ENCODE measurements at places on chromosomes 2 and 18.

GRCh38 chr2:181596556-181596955 is 60.3 kb downstream of the CERKL start:
- no peak for DNase-seq

DNA sequence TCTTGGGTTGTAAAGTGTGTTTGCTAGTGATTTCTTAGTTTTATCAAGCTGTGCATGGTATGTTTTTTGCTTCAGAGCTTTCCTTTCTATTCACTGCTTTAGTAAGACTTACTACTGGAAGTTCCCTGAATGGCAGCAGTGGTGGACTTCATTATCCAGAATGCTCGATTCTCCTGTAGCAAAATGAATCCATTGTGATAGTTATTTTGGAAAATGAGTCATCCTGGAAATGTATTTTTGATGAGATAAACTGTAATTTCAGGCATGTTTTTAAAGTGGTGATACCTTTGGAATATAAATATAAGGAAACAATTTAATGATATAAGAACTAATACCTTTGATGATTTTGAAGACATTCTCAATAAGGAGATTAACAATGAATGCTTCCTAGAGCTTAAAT is 387.1 kb downstream of the PTPRM start:
- DNase-seq = no peak

DNA sequence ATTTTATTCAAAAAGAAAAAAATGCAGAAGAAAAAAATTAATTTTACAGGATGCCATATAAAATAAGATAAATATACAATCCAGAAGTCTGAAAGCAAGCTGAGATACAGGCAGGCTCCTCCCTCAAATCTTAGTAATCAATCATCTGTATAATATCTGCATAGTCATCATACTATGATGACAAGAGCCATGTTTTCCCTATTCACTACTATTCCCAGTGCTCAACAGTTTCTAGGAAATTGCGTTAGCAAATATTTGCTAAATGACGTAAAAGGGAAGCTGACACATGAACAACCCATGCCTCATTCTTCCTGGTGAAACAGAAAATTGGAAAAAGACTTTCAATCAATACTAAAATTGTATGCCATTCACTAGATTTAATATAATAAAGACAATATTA is 793.2 kb downstream of the SUCLG1 start:
- DNase-seq = no peak

DNA sequence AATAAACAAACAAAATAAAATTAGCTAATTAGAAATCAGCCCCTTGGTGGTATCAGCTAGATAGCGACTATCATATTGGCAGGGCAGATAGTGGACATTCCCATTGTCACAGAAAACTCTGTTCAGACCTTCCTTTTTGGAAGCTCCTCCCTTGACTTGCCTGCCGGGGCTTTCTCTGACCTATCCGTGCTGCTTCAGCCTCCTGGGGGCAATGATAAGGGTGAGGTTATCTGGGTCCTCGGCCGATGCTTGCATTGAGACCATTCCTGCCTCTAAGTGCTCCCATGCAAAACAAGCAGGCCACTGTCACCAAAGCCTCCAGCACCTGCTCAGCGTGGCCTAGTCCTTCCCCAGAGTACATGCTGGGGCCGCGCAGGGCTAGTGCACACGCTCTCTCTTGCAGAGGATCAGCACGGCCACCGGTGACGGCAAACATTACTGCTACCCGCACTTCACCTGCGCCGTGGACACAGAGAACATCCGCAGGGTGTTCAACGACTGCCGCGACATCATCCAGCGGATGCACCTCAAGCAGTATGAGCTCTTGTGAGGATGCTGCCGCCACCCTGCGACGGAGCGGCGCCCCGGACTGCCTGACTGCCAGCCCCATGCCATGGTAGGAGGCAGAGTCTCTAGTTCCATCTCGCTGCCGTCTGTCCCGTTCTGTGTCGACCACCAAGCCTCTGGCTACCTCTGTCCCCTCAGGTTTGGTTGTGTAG is 27.4 kb downstream of the MPPE1 start:
- DNase-seq = no peak

DNA sequence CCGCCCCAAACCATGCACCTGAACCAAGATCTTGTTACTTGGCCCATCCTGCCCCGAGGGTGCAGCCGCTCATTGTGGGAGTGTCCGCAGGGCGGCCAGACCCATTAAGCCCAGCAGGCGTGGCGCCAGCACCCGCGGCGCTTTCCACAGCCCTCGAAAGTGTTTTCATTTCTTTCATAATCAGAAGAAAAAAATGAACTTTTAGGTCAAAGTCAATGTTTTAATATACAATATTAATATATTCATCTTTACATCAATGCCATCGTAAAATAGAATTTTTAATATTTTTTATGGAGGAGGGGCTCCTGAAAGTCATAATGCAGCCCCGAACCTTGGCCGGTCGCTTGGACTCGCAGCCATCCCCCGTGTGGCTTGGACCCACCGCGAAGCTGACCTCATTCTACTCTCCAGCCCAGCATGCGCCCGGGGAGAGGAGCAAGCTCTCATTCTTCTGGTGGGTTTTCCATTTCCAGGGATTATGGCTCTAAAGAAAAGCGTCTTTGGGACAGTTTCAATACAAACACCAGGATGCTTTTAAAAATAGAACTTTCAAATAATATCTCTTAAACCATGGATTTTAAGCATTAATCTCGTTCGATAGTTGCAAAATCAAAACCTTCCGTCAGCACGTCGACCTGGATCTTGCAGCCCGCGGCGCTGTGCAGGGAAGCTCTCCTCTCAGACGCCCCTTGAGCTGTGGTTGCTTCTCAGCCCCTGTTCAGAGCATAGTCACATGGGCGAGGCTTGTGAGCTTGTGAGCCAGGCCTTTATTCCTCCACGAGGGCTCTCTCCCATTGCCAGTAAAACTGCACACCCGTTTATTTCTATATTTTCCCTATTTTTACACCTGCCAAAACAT is 17.2 kb upstream of the ASB1 start:
- no peak for DNase-seq

DNA sequence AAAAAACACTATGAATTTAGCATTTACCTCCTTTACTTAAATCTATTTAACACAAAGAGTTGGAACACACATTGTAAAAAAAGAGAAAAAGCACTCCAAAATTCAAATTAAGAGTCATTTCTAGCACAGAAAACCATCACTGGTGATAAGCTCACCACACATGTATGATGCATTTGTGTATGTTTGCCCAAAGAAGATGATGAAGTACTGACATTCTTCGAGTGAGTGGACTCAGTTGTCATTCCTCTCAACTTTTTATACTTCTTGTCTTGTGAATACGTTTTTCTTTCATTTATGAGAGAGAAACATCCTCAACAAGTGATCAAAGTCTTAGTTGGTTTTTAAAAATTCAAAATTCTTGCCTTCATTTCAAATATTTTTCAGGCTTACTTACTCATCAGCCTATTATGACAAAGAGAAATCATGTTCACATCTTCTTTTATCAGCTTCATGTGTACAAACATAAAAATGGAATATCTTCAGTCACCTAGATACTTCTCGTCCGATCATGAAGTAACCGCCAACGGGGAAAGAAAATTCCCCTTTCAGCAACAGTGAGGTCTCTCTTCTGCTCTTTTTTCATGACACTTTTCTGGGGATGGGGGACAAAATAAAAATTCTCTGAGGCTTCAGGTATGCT is 1.5 kb downstream of the DSEL start:
- DNase-seq = no peak

GRCh38 chr18:5159080-5159479 is 38.0 kb downstream of the AKAIN1 start:
- DNase-seq = no peak

DNA sequence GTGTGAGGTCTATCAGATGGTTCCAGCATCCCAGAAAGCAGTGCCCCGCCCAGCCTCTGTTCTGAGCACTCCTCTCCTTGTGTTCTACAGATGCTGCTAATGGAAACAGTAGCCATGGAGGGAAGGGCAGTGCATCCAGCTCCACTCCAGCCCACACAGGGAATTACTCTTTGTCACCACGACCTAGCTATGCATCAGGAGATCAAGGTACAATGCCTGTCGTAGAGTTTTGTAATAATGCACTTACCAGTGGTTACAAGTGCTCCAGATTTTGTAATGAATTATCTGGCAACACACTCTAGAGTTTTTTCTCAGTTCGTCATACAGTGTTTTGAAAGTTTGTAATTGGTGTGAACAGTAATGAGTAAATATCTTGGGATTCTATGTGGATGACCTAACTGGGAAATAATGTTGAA is 161.1 kb downstream of the ESCO1 start:
- DNase-seq = no peak

DNA sequence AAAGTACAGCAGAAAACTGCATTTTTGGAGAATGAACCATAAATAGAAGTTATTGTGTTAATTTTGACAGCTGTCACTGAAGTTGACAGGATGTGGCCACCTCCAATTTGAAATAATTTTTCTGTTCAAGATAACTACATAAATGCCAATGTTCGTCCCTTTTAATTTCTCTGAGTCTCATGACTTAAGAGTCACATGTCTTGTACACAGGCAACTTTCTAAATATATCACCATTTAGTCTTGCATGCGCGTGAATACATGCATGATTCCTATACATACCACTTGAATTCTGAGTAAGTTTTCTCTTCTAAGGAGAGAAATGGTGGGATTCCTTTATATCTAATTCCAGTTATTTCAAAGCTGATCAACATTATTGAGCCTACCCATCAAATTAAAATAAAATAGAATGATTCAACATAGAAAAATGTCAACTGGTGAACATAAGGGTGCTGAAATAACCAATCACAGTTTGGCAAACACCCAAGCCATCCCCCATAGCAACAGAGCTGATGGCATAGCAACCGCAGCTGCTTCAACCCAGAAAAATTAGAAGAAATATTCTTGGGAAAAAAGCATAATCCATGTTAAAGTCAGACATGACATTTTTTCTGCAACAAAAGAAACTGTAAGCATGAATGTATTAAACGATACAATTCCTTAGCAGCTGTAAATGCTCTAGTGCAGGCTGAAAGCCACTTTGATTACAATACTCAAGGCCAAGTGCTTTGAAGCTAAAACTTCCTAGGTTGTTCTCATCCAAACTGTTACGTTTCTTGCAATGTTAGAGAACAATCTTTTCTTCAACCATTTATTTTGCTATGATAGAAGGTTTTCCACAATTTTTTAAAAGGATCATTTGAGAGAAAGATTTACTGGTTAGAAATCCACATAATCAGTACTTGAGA is 282.7 kb downstream of the DLGAP1 start:
- DNase-seq = peak; percentile 60

- no peak for DNase-seq
These were observed 678.3 kb upstream of the NRXN1 start for GRCh38 chr2:51710222-51710621.

DNA sequence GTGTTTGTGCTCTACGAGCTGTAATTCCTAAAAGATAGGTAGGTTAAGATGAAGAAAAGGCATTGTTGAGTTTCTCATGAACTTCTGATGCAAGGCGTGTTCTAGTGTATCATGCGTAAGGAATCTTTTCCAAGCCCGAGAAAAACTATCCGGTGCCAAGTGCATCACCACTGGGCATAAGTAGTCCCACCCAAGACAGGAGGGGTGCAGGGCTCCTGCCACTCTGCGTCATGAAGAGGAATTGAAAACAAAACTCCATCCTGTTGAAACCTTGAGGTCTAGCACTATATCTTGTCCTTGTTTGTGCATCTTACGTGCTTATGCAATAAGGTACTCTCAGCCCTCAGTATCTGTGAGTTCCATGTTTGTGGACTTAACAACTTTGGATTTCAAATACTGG is 45.7 kb downstream of the RAB31 start:
- no peak for DNase-seq

- DNase-seq = no peak
These were observed 144.5 kb upstream of the DLX2 start for GRCh38 chr2:172247203-172247602.

- peak; percentile 81 for DNase-seq
These were observed 246.7 kb downstream of the BABAM2 start for GRCh38 chr2:28137221-28137620.

- no peak for DNase-seq
These were observed 12.7 kb downstream of the ABCB11 start for GRCh38 chr2:169018390-169018789.

DNA sequence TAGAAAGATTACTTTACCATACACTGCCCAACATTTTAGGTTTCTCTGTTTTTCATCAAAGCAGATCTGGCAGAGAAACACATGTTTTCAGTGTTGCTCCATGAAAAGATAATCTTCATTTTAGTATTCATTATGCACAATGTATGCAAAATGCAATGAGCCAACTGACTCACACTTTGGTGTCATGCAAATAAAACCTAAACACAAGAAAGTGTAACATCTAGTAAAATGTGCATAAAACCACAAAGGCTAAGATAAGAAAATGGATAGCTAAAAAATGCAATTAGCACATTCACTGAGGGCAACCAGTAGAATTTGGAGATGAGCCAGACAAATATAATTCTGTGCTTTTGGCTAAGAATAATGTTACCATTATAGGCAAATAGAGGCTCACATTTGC is 203.5 kb upstream of the UBE2E3 start:
- peak; percentile 48 for DNase-seq

DNA sequence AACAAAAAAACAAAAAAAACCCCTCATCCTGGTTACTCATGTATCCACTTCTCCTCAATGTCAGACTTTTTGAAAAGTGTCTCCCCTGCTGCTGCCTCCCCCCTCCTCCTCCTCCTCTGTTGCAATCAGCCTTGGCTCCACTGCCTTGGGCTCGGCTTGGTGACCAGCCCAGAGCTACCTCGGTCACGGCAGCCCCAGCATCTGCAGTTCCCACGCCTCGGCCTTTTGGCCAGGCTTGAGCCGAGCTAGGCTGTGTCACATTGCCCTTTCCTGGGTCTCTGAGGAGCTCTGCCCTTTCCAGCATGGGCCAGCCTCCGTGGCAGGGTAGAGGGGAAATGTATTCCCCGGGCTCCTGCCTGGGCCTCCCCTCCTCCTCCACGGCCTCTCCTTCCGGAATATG is 22.7 kb upstream of the INHBB start:
- DNase-seq = no peak
